ENCODE measurements at places on chromosomes 7 and 10.

GRCh38 chr7:130595986-130596385 lies 72.6 kb downstream of the COPG2 start:
- DNase-seq: no peak

DNA sequence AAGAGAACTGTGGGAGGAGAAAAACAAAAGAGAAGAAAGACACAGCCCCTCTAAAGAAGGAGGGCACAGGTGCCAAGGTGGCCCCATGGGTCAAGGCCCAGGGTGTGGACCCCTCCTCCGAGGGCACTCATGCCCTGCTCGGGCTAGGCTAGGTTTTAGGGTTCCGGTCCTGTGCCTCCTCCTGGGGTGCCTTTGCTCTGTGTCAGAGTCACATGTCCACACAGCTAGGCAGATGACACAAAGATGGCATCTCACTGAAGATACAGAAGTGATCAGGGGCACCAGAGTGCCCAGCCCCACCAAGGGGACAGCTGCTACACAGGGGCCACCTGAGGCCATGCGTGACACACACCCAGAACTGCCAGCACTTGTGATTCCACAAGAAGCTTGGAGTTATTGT lies 116.4 kb upstream of the PPIF start:
- DNase-seq: no peak

DNA sequence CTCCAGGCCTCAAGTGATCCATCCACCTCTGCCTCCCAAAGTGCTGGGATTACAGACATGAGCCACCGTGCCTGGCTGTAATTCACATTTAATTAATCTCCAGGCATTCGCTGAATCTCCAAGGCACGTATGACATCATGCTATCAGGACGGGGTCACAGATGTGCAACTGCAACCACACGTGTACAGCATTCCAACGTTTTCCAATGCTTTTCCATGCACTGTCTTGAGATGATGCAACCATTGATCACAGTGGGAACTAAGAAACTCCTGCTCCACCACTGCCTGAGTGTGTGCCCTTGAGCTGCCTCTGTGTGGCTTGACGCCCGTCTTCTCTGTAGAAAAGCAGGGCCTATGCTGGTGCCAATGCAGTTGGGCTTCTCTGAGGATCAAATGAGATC lies 119.8 kb upstream of the LYZL2 start:
- DNase-seq: no peak

DNA sequence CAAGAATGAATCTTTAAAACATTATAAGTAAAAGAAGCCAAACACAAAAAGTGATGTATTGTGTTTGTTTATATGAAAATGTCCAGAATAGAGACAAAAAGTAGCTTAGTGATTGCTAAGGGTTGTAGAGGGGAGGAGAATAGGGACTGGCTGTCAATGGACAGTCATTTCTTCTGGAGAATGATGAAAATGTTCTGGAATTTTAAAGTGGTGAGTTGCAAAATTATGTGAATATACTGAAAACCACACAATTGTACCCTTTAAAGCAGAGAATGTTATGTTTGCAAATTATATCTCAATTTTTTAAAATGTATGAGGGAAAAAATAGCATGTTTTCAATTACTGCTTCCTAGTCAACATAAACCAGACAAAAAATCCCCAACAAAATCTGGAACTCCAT lies 174.2 kb downstream of the KMT2E start:
- no peak for DNase-seq

DNA sequence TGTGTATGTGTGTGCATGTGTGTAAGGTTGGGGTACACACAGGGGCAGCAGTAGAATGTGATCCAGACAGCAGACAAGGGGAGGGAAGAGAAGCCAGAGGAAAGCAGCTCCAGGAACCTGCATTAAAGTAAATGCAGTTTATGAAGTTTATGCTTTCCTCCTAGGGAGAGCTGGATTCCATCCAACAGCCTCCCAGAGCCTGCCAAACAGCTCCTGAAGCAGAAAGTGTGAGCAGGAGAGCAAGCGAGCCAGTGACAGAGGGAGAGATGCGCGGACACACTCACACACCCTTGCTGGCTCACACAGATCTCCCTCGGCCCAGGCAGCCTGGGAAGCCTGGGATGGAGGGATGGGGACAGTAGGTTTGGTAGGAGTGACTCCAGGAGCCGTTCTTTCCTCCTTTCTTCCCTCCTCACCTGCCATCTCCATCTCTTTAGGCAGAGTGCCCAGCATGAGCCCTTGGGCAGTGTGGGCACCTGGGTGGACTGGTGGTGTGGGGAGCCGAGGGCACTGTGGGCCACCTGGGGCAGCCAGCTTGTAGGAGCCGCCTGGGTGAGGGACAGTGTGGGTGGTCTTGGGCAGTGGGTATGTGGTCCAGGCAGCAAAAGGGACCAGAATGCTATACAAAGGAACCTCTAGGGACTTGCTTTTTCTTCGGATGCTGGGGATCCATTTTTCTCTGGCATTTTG lies 46.1 kb downstream of the PAX2 start:
- no peak for DNase-seq

GRCh38 chr7:38398725-38399321 lies 125.4 kb upstream of the TARP start:
- DNase-seq: peak; percentile 73

GRCh38 chr7:138669364-138669763 lies 31.8 kb downstream of the SVOPL start:
- DNase-seq: no peak

Data from activated CD8-positive, alpha-beta memory T cell treated with anti-CD3 and anti-CD28 coated beads, Interleukin-2, amount 50 U/mL, for 48 hours (primary cell).